Adrenal gland (tissue), 19 donors: ENCODE measurements at places on chromosomes 1 and 21.

- no peaks in the 10 kb centered on the region for H3K27me3 ChIP-seq
- peaks cover 4% of the 10 kb centered on the region for H3K4me1 ChIP-seq
- DNase-seq, result no peak
- H3K4me3 ChIP-seq, result no peak overlapping the region
- H3K36me3 ChIP-seq, result no peaks in the 10 kb centered on the region
Observed at GRCh38 chr1:98402860-98403259, 258.7 kb upstream of the SNX7 start.

GRCh38 chr21:31141389-31142000 lies 103.2 kb upstream of the KRTAP19-8 start:
- DNase-seq, result no peak
- no peak overlapping the region for H3K27ac ChIP-seq
- no peaks in the 10 kb centered on the region for H3K36me3 ChIP-seq
- H3K4me1 ChIP-seq, result peaks cover 3% of the 10 kb centered on the region
- H3K4me3 ChIP-seq, result no peak overlapping the region
- no peaks in the 10 kb centered on the region for H3K27me3 ChIP-seq

- no peak for DNase-seq
- H3K4me1 ChIP-seq, result peaks cover 14% of the 10 kb centered on the region
- no peak overlapping the region for H3K27ac ChIP-seq
- H3K4me3 ChIP-seq, result no peak overlapping the region
Observed at GRCh38 chr1:11738783-11739182, 2.8 kb downstream of the AGTRAP start.

DNA sequence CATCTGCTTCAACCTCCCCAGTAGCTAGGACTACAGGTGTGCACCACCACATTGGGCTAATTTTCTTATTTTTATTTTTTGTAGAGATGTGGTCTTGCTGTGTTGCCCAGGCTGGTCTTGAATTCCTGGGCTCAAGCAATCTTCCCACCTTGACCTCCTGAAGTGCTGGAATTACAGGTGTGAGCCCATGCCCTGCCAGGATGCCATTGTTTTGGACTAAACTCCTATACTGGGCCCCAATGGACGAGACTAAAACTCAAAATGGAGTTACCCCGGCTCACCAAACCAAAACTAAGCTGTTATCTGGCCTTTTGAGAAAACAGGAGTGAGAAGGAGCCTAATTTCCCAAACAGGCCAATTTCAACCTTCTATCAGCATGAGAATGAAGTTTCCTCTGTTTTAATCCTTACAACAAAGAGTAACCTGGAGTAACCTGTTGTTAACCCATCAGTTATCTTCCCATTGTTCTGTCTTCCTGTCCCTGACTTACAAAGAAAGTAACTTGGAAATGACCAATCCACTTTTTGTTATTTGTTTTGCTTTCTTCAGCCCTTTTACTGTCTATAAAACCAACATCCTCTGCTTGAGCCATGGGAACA lies 29.6 kb downstream of the DMRTA2 start:
- H3K4me1 ChIP-seq, result no peaks in the 10 kb centered on the region
- no peak for DNase-seq
- no peak overlapping the region for H3K27ac ChIP-seq
- H3K36me3 ChIP-seq, result no peaks in the 10 kb centered on the region
- peaks cover 8% of the 10 kb centered on the region for H3K27me3 ChIP-seq

DNA sequence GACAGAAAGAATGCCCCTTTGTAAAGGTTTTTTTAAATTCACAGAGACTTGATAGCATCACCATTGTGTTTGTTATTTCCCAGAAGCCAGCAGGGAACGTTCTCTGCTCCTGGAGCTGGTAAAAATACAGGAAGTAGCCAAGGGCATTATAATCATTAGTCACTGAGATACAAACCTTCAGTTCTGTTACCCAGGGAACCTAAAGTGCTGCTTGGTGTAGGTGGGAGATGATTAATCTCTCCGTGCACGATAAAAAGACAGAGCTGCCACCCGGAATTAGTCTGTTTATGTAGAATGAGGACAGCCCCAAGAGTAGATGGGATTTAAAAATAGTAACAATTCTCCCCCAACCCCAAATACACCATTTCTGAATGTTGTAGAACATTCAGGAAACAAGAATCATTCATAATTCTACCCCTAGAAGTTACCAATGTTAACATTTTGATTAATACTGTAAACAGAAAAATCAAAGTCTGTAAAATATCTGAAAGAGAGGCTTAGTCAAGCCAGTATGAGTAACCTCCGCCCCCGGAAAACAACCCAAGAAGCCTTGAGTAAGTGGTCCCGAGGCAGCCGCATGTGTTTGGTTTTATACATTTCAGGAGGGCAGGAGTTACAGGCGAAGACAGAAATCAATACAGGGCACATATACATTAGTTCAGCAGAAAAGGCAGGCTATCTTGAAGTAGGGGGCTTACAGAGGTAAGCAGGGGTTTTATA lies 45.3 kb upstream of the CTBS start:
- no peak overlapping the region for H3K4me3 ChIP-seq
- H3K27me3 ChIP-seq, result no peaks in the 10 kb centered on the region
- peak overlapping the region; percentile 74 for H3K27ac ChIP-seq
- peaks cover 8% of the 10 kb centered on the region for H3K4me1 ChIP-seq
- H3K36me3 ChIP-seq, result no peaks in the 10 kb centered on the region

- H3K27ac ChIP-seq, result peak overlapping the region; percentile 63
- DNase-seq, result no peak
- no peaks in the 10 kb centered on the region for H3K36me3 ChIP-seq
- H3K4me3 ChIP-seq, result no peak overlapping the region
Observed at GRCh38 chr1:47212636-47213229, 19.3 kb downstream of the TAL1 start.

- DNase-seq, result no peak
- H3K36me3 ChIP-seq, result no peaks in the 10 kb centered on the region
- H3K27me3 ChIP-seq, result no peaks in the 10 kb centered on the region
- no peaks in the 10 kb centered on the region for H3K4me1 ChIP-seq
- H3K27ac ChIP-seq, result no peak overlapping the region
- H3K4me3 ChIP-seq, result no peak overlapping the region
Observed at GRCh38 chr1:168861421-168862004, 132.5 kb upstream of the DPT start.
